ENCODE measurements at places on chromosomes 12 and 14.

DNA sequence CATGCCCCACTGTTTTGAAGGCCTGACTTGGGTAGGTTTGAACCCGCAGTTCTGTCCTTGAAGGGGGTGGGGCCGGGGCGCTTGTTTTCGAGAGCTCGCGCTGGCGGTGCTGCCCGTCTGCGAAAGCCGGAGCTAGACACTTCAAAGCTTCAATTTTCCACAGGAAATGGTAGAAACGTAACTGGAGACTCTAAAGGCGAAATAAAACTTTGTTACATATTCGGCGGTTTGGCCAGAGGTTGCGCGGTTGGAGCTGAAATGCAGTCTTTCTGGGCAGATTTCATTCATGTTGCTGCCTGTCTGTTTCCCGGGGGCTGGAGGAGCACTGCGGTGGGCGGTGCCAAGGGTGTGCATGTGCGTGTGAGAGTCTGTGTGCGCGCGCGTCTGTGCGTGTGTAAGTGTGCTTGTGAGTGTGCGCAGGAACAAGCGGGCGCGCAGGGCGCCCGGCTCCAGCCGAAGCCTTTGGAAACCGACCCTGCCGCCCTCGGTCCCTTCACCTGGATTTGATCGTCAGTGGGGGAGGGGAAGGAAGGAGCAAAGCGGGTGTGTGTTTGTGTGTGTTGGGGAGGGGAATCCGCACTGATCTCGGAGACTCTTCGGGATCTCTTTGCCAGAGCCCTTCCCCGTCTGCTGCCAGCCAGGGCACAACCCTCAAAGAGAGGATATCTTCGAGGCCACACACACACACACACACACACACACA lies 227.7 kb upstream of the CRY1 start:
- peak; percentile 82 for DNase-seq

GRCh38 chr12:130832561-130833209 lies 6.4 kb downstream of the STX2 start:
- peak; percentile 72 for DNase-seq

GRCh38 chr14:80634106-80634758 lies 307.3 kb downstream of the CEP128 start:
- peak; percentile 70 for DNase-seq

DNA sequence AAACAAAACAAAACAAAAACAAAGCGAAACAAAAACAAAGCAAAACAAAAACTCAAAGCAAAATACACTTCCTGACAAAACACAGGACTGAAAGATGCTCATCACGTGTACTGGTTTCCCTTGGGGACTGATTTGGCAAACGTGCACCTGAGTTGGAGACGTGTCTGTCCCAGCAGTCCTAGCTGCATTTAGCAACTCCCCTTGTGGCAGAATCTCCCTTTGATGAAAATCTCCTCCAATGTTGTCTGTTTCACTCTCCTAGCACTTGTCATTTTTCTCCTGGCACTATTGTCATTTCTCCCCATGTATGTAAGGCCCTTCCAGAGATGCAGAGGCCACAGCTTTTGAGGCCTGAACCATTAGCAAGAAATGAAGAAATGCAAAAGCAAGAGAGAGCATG lies 6.8 kb upstream of the SLC24A4 start:
- no peak for DNase-seq

DNA sequence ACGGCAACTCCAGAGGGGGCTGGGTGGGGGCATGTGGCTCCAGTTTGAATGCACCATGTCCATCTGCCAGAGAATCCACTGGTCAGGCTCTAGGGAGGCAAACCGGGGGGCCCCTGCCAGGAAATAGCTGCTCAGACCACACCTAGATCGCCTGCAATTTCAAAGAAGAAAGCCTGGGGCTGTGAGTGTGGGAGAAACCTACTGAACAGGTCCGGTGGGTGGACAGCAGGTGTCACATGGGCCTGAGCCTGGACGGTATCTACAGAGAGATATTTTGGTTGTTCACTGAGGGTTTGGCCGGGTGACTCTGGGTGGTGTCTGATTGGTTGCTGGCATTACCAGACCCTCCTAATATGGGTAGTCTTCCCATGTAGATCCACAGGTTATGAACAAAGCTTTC lies 32.0 kb downstream of the DAO start:
- DNase-seq = peak; percentile 61

- peak; percentile 65 for DNase-seq
Measured at GRCh38 chr14:75806352-75806832, 145.3 kb downstream of the TTLL5 start.

DNA sequence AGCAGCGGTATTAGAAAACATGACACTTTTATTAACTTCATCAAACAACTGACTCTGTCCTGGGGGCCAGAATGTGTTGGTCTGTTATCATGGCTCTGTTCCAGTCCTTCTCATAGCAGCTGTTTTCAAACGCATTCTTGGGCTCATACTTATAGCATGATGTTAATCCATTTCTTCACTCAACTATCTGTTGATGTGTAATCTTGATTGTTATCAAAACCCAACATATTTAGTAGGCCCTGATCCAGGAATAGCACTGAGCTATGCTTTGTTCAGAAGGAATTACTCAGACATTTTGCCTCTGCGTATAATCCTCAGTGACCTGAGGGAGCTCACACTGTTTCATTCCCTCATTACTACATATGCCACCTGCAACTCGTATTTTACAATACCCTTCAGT lies 315.9 kb downstream of the BMP4 start:
- no peak for DNase-seq

DNA sequence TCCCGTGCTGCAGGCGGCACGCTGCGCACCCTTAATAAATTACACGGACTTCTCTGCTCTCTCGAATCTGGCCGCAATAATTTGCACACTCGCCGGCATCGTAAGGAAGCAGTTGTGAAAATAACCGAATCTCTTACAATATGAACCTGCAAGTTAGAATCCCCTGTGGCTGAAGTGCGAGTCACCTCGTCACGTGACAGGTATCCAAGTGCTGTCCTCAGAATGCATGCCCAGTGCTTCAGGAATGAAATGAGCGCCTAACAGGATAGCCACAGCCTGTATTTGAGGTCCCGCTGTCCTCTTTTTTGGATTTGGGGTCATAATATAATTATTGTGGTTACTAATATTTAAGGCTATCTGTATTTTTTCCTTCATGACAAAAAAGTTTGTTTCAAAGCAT lies 82.0 kb downstream of the VWF start:
- no peak for DNase-seq

- no peak for DNase-seq
Measured at GRCh38 chr14:87461704-87462103, 531.3 kb downstream of the GALC start.

DNA sequence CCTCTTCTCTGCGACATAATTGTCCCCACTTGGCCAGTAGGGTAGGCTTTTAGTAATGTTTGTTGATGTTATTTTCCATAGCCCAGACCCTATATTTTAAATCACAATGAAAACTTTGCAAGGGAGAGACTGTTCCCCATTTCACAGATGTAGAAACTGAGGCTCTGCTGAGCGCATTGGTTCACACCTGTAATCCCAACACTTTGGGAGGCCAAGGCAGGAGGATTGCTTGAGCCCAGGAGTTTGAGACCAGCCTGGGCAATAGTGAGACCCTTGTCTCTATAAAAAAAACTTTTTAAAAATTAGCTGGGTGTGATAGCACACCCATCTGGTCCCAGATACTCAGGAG lies 114.8 kb downstream of the DIP2B start:
- DNase-seq = no peak

DNA sequence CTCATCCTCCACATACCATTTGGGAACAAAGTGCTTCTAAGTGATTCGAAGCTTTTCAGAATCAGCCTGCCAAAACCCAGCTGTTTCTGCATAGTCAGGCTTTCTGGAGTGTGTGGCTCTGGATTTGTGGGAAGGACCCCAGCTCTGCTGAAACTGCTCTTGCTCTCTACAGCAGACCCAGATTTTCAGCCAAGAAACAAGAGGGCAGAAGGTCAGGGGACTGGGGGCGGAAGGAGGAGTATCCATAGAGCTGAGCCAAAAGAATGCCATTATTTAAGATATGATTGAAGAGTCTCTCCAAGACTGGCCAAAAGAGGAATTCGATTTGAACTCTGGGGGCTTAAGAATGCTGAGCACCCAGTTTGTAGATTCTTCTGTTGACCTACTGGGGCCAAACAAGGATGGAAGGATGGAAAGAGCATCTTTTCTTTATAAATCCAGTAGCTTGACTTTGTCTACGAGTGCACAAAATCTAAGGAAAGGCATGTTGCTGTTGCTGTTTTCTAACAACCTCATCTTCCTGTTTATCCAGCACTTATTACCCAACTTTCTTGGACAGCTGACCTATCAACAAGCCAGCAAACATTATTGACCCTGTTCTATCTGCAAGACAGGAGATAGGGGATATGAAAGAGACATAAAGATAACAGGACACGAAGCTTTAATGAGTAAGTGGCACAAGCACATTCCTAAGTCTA lies 29.2 kb downstream of the FBLN5 start:
- DNase-seq = no peak
